ENCODE measurements at places on chromosomes 2 and 18.

- DNase-seq: no peak
Measured at GRCh38 chr2:13858626-13859025, 773.9 kb upstream of the LRATD1 start.

DNA sequence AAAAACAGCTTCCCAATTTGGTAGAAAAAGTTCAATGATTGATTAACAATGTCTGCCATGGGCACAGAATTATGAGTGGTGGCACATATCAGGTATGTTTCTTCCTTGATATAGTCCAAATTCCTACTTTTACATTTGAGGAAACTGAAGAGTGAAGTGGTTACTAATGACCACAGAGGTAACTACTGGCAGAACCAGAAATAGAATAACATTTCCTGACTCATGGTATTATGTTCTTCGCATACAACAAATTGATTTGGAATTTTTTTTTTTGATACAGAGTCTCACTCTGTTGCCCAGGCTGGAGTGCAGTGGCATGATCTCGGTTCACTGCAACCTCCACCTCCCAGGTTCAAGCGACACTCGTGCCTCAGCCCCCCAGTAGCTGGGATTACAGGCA, 6.0 kb upstream of the NFE2L2 start:
- DNase-seq: no peak

DNA sequence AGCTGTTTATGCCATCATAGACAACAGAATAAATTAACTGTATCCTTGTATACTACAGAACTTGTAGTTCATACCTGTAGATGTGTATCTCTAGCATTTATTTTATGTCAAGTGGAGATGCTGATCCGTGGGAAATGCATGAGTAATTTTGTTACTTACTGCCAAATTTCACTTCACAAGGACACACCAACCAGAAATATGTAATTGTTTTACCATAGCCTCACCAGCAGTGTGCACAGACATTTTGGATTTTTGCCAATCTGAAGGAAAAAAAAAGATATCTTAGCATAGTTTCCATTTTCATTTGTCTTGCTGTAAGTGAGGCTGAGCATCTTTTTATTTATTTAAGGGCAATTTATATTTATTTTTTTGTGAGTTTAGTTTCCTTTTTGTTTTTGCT, 265.1 kb upstream of the OSR1 start:
- no peak for DNase-seq

DNA sequence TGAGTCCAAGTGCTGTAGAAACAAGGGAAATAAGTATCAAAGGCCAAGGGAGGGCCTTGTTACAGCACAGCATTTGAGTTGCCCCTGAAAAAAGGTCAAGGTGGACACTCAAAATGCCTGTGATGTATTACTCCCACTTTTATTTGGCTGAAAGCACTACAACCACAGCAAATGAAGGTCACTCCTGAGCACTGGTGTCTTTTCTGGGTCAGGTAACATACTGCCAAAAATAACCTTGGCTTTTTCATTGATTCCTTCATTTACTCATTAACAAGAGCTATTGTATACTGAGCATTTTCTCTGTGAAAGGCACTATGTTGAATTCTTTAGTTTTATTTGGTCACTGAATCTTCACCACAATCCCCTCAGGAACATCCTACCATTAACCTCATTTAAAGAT, 590.3 kb downstream of the BCL11A start:
- DNase-seq: no peak

GRCh38 chr18:649341-649740, 8.1 kb upstream of the TYMS start:
- DNase-seq: no peak

GRCh38 chr2:217010173-217010572, 150.3 kb upstream of the TNP1 start:
- no peak for DNase-seq

DNA sequence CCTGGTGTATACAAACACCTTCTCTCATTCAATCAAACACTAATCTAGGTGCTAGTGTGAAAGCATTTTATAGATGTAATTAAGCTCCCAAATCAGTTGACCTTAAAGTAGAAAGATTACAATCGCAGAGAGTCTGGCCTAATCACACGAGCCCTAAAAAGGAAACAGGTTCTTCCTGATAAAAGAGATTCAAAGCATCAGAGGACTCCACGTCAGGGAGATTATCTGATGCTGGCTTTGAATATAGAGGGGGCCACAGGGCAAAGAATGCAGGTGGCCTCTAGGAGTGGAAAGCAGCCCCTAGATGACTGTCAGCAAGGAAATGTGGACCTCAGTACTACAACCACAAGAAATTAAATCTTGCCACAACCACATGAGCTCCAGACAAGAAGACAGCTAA, 28.2 kb upstream of the ZC3H15 start:
- no peak for DNase-seq

GRCh38 chr18:32911660-32912284, 138.9 kb upstream of the KLHL14 start:
- DNase-seq: no peak

DNA sequence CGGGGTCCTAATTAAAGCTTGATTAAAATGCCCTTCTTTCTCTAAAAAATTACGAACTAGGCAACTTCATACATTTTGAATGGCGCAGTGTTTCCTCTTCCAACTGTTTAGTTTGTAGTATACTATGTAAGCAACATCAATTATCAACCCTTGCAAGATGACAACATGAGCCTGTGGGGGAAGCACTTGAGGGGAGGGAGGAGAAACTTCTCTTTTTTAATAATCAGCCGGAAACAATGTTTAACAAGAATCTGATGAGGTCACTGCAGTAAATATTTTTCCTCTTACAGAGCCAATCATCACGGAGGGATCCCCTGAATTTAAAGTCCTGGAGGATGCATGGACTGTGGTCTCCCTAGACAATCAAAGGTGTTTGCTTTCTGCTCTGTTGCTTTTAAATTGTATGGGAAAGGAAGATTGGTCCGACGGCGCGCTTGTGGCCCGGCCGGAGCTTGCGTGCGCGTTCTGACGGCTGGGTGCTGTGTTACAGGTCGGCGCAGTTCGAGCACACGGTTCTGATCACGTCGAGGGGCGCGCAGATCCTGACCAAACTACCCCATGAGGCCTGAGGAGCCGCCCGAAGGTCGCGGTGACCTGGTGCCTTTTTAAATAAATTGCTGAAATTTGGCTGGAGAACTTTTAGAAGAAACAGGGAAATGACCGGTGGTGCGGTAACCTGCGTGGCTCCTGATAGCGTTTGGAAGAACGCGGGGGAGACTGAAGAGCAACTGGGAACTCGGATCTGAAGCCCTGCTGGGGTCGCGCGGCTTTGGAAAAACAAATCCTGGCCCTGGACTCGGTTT, 5.3 kb upstream of the DLX1 start:
- DNase-seq: peak; percentile 85

DNA sequence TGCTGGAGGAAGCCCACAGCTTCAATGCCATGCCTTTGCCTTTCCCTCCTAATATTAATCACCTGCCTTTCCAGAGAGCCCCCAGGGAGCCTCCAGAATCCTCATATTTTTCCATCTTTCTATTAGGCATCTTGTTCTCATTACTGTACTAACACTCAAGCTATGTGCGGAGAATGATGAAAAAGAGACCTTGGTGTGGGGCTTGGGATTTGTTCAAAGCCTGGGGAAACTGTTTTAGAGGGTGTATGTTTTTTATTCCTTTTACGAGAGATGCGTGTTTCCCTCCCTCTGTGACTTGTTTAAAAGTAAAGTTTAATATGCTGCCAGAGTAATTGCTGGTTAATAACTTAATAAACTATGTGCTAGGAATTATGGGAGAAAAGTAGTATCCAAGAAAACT, 102.4 kb upstream of the ZFP36L2 start:
- DNase-seq: no peak

- no peak for DNase-seq
Measured at GRCh38 chr2:136021406-136021805, 36.0 kb upstream of the DARS1 start.

DNA sequence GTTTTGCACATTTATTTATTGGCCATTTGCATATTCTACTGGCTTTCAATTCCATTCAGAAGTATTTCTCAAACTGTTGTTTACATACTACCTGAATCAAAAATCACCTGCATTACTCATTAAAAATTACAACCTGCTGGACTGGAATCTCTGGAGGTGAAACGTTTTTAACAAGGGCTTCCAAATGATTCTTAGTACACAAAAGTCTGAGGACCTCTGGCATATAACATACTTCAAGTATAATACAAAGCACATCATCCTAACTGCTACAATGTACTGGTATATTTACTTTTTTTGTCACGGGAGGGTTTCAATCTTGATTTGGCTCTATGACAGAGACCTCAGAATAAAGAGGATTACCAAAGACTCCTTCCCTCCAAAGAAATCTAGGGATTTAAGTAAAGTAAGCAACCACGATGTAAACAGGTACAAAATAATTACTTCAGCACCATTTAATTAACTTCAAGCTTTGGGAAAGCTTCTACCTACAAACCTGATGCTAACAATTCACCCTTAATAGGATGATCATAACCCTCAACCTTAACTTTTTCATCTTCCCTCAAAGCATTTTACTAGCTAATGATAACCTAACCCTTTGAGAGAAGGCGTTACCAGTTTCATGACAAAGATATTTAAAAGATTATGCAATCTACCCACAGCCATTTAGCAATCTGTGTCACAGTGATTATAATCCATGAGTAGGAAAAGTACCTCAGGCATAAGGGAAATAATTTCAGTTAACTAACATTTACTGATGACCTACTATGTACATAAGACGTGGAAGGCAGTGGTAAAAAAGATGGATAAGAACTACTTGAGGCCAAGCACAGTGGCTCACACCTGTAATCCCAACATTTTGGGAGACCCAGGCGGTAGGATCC, 24.7 kb downstream of the ATAD2B start:
- no peak for DNase-seq

- peak; percentile 45 for DNase-seq
Measured at GRCh38 chr18:21686282-21687105, 18.1 kb downstream of the ABHD3 start.

DNA sequence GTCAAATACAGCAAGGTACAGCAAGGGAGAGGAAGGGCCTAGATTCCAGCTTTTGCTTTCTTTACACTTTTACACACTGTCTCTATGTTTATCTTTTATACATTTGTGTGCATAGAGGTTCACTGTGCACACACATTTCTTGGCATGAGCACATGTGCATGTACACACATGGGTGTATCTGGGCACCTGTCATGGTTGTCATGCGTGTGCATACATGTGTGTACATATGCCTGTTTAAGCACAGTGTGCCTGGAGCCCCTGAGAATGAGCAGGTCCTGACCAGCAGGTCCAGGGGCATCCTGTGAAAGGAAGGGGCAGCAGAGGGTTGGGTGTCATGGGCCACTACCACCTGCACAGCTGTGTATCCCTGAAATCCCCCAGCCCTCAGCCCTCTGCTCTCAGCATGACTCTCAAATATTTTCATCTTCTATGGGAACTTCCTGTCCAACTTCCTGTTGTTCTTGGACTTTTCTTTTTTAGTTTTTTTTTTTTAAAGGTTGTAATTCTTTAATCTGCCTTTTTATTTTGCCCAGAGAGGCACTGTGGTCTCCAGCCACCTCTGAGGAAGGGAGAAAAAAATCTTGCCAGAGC, 97.0 kb upstream of the EPAS1 start:
- DNase-seq: peak; percentile 14

DNA sequence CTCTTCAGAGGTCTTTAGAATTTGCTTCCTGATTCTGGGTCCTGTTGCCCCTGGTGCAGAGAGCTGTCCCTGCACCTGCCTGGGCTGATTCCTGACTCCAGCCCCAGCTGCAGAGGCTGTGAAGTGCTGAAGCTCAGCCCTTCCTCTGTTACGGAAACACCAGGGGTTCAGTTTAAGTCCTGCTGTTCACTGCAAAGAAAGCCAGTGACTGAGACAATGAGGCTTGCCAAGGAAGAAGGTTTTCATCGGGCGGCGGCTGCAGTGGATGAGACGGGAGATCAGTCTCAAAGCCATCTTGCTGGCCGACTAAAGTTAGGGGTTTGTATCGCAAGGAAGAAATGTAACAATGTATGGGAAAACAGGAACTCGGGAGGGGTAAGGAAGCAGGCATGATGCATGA, 142.4 kb upstream of the ZNF236 start:
- no peak for DNase-seq

GRCh38 chr18:8426401-8426800, 182.8 kb upstream of the RAB12 start:
- DNase-seq: no peak

- no peak for DNase-seq
Measured at GRCh38 chr2:29063056-29063455, 11.3 kb downstream of the PCARE start.

DNA sequence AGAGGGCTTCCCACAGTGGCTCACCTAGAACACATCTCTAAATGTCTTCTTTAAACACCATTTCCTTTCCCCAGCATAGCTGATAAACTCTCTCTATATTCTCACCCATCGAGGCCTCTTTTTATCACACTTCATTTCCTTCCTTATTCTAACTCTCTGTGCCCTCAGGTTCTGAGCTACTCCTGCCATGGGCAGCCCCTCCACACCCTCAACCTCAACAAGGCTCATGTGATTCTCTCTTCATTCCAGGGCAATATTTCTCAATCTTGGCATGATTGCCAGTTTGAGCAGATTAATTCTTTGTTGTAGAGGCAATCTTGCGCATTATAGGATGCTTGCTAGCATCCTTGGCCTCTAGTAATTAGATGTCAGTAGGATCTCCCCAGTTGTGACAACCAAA, 999.1 kb downstream of the TSN start:
- no peak for DNase-seq

- no peak for DNase-seq
Measured at GRCh38 chr2:206176901-206177300, 17.2 kb downstream of the EEF1B2 start.

DNA sequence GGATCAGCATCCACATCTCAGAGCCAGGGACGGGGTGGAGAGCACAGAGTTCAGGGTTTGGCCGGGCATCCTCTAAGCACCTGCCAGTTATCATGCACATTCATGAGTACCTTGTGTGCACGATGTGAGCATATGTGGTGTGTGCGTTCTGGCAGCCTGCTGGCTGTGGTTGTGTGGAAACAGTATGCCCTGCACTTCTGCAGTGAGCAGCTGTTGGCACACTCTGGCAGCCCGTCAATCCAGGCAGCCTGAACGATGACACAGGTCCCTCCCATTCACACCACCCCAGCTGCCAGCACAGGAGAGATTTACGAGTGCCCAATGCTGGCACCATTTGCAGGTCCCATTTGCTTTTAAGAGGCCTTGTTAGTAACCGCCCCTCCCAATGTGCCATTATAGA, 74.2 kb downstream of the CD8B2 start:
- no peak for DNase-seq

- no peak for DNase-seq
Measured at GRCh38 chr18:51194604-51195003, 2.9 kb downstream of the MEX3C start.

DNA sequence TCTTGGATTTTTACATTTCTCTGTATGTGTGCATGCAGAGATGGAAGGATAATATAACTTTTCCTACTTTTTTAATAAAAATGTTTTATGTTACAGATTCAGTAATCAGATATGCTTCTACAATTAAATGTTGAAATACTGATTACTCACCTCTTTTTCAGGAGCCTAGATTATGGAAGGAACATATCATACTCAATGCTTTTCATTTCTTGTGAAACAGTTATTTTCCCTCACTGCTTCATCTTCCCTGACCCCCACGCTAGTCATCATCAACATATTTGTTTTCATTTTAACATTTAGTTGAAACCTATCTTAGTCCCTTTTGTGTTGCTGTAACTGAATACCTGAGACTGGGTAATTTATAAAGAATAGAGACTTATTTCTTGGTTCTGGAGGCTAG, 190.7 kb downstream of the WDR7 start:
- no peak for DNase-seq
